HepG2 (cell line): ENCODE measurements at places on chromosomes 11 and 22. TPM values are rescaled to one million over a fixed set of nuclear protein-coding genes. Genes with fewer than 3 reads are reported as not detected.
A peak's percentile ranks its signal among the peaks of the same experiment; 100 is the strongest.

DNA sequence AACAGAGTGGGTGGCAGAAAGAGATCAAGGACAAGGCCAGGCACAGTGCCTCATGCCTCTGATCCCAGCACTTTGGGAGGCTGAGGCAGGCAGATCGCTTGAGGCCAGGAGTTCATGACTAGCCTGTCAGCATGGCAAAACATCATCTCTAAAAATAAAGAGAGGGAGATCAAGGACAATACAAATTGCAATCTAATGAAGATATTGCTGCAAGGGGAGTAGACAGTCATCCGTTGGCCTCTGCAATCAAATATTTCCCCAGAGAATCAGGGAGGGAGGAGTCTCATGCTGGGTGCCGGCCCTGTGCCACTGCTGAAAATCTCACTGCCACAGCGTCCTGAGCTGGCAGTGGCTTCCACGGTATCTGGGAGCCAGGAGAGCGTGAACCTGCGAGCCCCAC, 19.4 kb upstream of the IL17RA start:
- H3K4me1 ChIP-seq: no peaks in the 10 kb centered on the region
- H3K36me3 ChIP-seq: no peaks in the 10 kb centered on the region
- no peak overlapping the region for H3K27ac ChIP-seq
- no peaks in the 10 kb centered on the region; the same call in 1 of the 2 replicates for H3K27me3 ChIP-seq

DNA sequence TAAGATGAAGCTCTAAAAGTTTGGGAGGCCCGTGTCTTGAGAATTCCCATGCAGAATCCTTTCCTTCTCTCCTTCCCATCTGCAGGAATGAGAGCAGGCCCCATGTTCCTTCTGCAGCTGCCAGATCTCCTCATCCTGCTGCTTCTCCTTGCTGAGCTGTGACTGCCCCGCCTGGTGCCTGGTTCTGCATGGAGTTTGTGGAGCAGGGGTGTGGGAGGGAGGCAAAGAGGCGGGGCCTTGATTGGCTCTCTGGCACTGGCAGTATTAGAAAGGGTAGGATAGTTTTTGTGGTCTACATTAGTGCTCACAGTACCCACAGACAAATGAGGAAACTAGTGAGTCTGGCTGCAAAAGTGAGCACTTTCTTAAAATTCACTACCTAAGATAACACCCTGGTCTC, 91.1 kb upstream of the CLPB start:
- H3K4me1 ChIP-seq: no peaks in the 10 kb centered on the region
- no peak overlapping the region for H3K27ac ChIP-seq
- no peak for DNase-seq
- H3K4me3 ChIP-seq: no peak overlapping the region

- no peaks in the 10 kb centered on the region for H3K4me1 ChIP-seq
- H3K4me3 ChIP-seq: no peak overlapping the region
- H3K27me3 ChIP-seq: no peaks in the 10 kb centered on the region; the same call in 1 of the 2 replicates
- no peak overlapping the region for H3K27ac ChIP-seq
- H3K36me3 ChIP-seq: 0 out of 3 replicates have a peak, but pooled peaks cover 3% of the 10 kb centered on the region
Measured at GRCh38 chr11:9895006-9895405, 231.1 kb downstream of the SWAP70 start.

- peak; percentile 44 for DNase-seq
- peaks cover 63% of the 10 kb centered on the region for H3K4me1 ChIP-seq
- peaks cover 5% of the 10 kb centered on the region for H3K36me3 ChIP-seq
- H3K27me3 ChIP-seq: no peaks in the 10 kb centered on the region
Measured at GRCh38 chr11:34203377-34203871, 98.0 kb downstream of the NAT10 start.

GRCh38 chr11:11113626-11114025, 239.4 kb downstream of the CSNK2A3 start:
- DNase-seq: no peak
- no peak overlapping the region for H3K4me3 ChIP-seq
- no peaks in the 10 kb centered on the region for H3K36me3 ChIP-seq
- no peak overlapping the region for H3K27ac ChIP-seq

DNA sequence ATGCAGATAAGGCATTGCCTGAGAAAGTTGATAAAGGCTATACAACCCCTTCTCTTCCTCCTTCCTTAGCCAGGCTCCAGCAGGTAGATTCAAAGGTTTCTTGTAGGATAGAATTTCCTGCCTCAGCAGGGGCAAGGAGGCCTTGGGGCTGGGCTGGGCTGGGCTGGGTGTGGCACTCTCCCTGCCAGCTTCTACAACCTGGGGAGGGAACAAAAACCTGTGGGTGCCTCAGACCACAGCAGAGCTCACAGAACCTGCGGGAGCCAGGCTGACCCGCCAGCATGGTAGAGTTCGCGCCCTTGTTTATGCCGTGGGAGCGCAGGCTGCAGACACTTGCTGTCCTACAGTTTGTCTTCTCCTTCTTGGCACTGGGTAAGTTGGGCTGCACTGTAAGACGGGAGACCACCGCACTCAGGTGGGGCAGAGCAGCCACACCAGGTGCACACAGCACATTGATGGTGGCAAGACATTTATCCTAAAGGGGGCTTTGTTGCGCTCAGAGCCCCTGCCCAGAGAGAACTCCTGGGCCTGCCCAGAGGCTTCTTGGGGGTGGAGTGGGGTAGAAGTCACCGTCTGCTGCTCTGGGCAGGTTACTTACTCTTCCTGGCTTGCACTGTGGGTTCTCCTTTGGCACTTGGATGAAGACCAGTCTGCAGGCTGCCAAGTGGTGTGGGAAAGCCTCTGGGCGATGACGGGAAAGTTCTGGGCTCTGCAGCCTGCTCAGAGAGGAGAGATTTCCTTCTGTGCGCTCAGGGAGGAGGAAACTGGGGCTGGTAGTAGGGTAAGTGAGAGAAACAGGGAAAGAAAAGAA, at the start of gene MOGAT2:
TSS of gene MOGAT2 (plus strand) at position 231 of the 811 bp plus-strand sequence. CDS start at position 282, 51 bp downstream.
- H3K4me3 ChIP-seq: peak within 1 kb of the TSS; percentile 76
- peak within 1 kb of the TSS; percentile 79 for H3K27ac ChIP-seq
- H3K4me1 ChIP-seq: peaks cover 77% of the 10 kb centered on the region
- no peaks in the 10 kb centered on the region for H3K27me3 ChIP-seq

DNA sequence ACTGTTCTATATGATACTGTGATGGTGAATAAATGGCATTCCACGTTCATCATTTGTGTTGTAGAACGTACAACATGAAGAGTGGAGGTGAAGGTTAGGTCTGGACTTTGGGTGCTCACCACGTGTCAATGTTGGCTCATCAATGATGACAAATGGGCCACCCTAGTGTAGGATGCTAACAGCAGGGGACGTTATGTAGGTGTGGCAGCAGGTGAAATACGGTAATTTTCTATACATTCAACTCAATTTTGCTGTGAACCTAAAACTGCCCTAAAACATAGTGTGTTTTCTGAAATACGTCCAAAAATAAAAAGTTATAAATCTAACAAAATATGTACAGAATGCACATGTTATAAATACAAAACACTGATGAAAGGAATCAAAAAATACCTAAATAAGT, 6.2 kb downstream of the KRTAP5-6 start:
- no peaks in the 10 kb centered on the region for H3K4me1 ChIP-seq
- no peaks in the 10 kb centered on the region for H3K36me3 ChIP-seq
- H3K27ac ChIP-seq: no peak overlapping the region

DNA sequence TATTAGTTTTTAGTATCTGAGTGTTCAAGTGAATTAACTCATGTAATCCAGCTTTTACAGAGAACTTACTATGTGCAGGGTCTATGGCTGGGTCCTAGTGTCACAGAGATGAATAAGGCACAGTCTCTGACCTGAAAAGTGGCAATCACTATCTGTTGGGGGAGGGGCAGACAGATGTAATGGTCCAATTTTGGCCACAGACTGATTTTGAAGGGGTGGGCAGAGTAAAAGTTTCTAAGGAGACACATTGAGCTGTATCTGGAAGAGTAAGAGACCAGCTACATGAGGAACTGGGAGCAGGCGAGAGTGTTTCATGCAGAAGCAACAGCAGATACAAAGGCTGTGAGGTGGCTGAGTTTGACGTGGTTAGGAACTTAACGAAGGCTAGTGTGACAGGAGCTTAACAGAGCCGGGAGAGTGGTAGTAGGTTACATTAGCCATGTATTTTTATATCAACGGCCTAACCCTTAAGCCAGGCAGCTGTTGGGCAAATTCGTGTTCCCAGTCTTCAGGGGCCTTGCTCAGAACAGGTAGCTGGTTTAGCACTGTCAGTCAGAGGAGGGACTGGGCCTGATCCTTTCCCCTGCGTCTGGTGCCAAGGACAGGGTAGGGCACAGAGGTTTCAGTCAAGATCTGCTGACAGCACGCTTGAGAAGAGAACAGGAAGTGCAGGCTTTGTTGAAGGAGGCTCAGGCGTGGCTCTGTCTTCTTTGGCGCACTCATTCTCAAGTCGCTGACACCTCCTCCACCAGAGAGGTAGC, 1.4 kb upstream of the STIM1 start:
- peak overlapping the region; percentile 87 for H3K4me3 ChIP-seq
- no peak for DNase-seq
- H3K36me3 ChIP-seq: no peaks in the 10 kb centered on the region
- peaks cover 44% of the 10 kb centered on the region for H3K4me1 ChIP-seq
- H3K27me3 ChIP-seq: no peaks in the 10 kb centered on the region; the same call in 2 of the 3 replicates

GRCh38 chr11:123505546-123506299, 75.7 kb downstream of the GRAMD1B start:
- H3K4me1 ChIP-seq: no peaks in the 10 kb centered on the region
- H3K27ac ChIP-seq: no peak overlapping the region
- no peaks in the 10 kb centered on the region; the same call in 2 of the 3 replicates for H3K27me3 ChIP-seq
- no peaks in the 10 kb centered on the region for H3K36me3 ChIP-seq
- no peak for DNase-seq
- H3K4me3 ChIP-seq: no peak overlapping the region

DNA sequence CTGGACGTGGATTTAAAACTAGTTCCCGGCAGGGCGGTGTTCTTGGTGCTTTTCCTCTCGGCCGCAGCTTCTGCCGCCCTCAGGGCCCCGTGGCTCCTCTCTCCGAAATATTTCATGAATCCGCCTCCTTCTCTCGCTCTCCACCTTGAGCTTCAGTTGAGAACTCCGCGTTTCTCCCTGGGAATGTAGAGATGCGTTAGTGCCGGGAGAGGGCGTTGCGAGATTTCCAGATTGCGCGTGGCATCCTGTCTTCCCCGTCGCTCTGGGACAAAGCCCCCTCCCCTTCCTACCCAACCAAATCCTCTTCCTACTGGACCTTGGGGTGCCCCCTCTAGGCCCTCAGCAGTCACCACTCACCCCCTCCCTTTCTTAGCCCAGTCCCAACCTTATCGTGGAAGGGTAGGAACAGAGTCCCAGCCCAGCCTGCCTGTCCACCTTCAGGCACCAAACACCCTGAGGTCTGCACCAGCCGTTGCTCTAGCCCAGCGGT, 15.5 kb upstream of the RAC2 start:
- no peaks in the 10 kb centered on the region for H3K27me3 ChIP-seq
- no peak overlapping the region for H3K27ac ChIP-seq
- DNase-seq: no peak
- no peaks in the 10 kb centered on the region for H3K4me1 ChIP-seq

- peaks cover 14% of the 10 kb centered on the region; the same call in 2 of the 3 replicates for H3K27me3 ChIP-seq
- H3K36me3 ChIP-seq: no peaks in the 10 kb centered on the region
- no peak overlapping the region for H3K4me3 ChIP-seq
- no peaks in the 10 kb centered on the region for H3K4me1 ChIP-seq
- H3K27ac ChIP-seq: no peak overlapping the region
- no peak for DNase-seq
Measured at GRCh38 chr11:68988491-68988890, 7.7 kb upstream of the MRGPRD start.

DNA sequence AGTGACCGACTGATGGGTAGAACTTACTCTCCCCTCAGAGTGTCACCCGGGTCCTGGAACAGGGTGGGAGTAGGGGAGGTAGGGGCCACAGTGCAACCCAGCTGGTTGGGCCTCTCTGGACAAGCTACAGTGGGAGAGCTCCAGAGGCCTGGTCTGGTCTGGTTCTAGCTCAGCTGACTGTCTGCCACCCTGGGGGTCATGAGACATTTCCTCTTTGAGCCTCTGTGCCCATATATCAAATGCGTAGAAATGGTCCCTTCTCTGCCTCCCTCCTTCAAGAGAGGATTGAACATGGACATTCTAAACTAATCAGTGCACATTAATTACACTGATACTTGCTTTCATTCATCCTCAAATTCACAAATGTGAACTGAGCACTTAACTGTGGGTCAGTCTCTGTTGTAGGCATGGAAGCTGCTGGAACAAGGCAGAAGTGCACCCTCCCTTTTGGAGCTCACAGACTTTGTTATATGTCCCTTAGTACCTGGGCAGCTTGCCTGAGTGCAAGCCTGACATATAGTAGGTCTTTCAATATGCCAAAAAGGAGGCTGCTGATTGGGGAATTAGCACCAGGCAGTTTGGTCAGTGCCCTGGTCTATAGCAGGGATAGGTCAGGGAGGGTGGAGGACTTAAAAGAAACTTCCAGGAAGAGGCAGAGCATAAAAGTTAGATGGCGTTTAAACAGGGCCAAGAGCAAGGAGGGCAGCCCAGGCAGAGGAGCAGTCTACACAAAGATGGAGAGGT, 25.7 kb downstream of the ARHGEF17 start:
- H3K27ac ChIP-seq: peak overlapping the region; percentile 98
- no peak overlapping the region for H3K4me3 ChIP-seq
- H3K27me3 ChIP-seq: no peaks in the 10 kb centered on the region
- peaks cover 67% of the 10 kb centered on the region for H3K4me1 ChIP-seq

- no peak overlapping the region for H3K27ac ChIP-seq
- no peaks in the 10 kb centered on the region for H3K36me3 ChIP-seq
- no peaks in the 10 kb centered on the region for H3K27me3 ChIP-seq
- DNase-seq: no peak
- no peaks in the 10 kb centered on the region for H3K4me1 ChIP-seq
Measured at GRCh38 chr11:26712497-26712896, 9.4 kb downstream of the SLC5A12 start.

- H3K4me3 ChIP-seq: peak overlapping the region; percentile 47; the same call in 1 of the 2 replicates
- no peak overlapping the region for H3K27ac ChIP-seq
- DNase-seq: no peak
- H3K36me3 ChIP-seq: no peaks in the 10 kb centered on the region
- peaks cover 9% of the 10 kb centered on the region for H3K4me1 ChIP-seq
Measured at GRCh38 chr22:23403152-23403719, 176.9 kb downstream of the IGLL1 start.

- H3K4me3 ChIP-seq: no peak overlapping the region
- peak; percentile 16 for DNase-seq
- no peaks in the 10 kb centered on the region for H3K4me1 ChIP-seq
- no peaks in the 10 kb centered on the region for H3K36me3 ChIP-seq
Measured at GRCh38 chr11:60970369-60970774, 1.1 kb upstream of the CD6 start.

The HPS5 gene
- total RNA-seq: 25.5 and 31.8 TPM in 2 replicates

The TESMIN gene
- total RNA-seq: 0.15 and 0.60 TPM in 2 replicates

The FUT4 gene
- total RNA-seq: 0.35 and 0.60 TPM in 2 replicates

The ARHGEF12 gene
- total RNA-seq: 54.4 and 72.2 TPM in 2 replicates

The MRGPRX4 gene
- 0.18 and 0.36 TPM in 2 replicates for total RNA-seq

The TMPRSS13 gene
- total RNA-seq: not detected in 2 replicates

The KRTAP5-9 gene
- 0.09 TPM in 1 of 2 replicates, not detected in the other for total RNA-seq

The VSIG2 gene
- 0.46 and 0.80 TPM in 2 replicates for total RNA-seq

The VWA5A gene
- total RNA-seq: 1.3 and 1.4 TPM in 2 replicates
